ENCODE measurements at places on chromosomes 6 and 20. TPM values are rescaled to one million over a fixed set of nuclear protein-coding genes. Genes with fewer than 3 reads are reported as not detected.

The PGC gene
- total RNA-seq = not detected

The ZBTB46 gene
- 94.4 TPM for total RNA-seq

The SLC22A7 gene
- 0.34 TPM for total RNA-seq

The SCUBE3 gene
- total RNA-seq = 0.25 TPM

The TSPO2 gene
- total RNA-seq = not detected

The ULBP3 gene
- 7.5 TPM for total RNA-seq

The SLC22A16 gene
- not detected for total RNA-seq

The SLC17A9 gene
- total RNA-seq = 1.8 TPM

The SUPT3H gene
- 16.0 TPM for total RNA-seq

The RBPJL gene
- total RNA-seq = not detected

The RAET1L gene
- not detected for total RNA-seq

The FOXQ1 gene
- 1.9 TPM for total RNA-seq

The SH3BGRL2 gene
- total RNA-seq = 47.2 TPM

The SYS1 gene
- 17.7 TPM for total RNA-seq

The SAYSD1 gene
- 18.4 TPM for total RNA-seq

The MMS22L gene
- 9.1 TPM for total RNA-seq

The ZSCAN31 gene
- total RNA-seq = 6.9 TPM

The CEP85L gene
- total RNA-seq = 51.5 TPM

The TNF gene
- total RNA-seq = not detected

The NKAIN4 gene
- 183 TPM for total RNA-seq

Data from glutamatergic neuron (in vitro differentiated cells).